ENCODE measurements at places on chromosomes 2 and 18.

GRCh38 chr2:172011812-172012575, 12.2 kb downstream of the METAP1D start:
- DNase-seq = no peak

- no peak for DNase-seq
These were observed 7.8 kb downstream of the ATG4B start for GRCh38 chr2:241645056-241645914.

GRCh38 chr18:59906203-59906602, 6.4 kb downstream of the PMAIP1 start:
- DNase-seq = no peak

DNA sequence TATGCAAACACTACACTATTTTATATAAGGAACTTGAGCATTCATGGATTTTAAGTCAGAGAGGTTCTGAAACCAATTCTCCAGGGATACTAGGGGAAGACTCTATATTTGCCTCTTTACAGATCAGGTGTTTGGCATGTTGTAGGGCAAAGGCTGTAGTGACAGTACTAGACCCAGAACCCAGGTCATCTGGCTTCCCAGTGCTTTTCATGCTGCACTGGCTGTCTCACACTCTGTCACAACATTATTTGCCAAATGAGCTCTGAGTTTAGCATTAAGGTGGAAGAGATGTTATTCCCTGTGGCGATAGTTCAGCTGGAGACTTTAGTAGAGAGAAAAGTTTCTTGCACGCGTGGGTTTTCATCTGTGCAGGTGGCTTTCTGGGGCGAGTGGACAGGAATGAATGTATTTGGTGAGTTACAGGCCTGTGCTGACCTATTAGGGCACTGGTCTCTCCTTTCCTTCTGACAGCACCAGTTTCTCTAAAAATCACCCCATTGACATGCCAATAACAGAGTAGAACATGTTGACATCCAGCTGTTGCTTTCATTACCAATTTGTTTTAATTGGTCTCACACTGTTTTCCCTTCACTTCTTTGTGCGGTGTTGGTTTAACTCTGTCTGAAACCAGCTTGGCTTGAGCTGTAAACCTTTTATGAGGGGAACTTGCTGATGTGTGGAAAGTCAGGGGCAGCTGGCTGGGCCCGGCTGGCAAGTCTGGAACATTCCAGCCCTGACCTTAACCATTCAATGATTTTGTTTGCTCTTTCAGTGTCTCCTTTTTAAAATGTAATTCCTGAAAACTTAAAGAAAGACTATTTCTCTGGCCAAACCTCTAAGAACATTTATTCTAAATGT, 643.0 kb upstream of the FAM98A start:
- no peak for DNase-seq

- DNase-seq = no peak
These were observed 232.8 kb downstream of the GRB14 start for GRCh38 chr2:164388511-164388910.

DNA sequence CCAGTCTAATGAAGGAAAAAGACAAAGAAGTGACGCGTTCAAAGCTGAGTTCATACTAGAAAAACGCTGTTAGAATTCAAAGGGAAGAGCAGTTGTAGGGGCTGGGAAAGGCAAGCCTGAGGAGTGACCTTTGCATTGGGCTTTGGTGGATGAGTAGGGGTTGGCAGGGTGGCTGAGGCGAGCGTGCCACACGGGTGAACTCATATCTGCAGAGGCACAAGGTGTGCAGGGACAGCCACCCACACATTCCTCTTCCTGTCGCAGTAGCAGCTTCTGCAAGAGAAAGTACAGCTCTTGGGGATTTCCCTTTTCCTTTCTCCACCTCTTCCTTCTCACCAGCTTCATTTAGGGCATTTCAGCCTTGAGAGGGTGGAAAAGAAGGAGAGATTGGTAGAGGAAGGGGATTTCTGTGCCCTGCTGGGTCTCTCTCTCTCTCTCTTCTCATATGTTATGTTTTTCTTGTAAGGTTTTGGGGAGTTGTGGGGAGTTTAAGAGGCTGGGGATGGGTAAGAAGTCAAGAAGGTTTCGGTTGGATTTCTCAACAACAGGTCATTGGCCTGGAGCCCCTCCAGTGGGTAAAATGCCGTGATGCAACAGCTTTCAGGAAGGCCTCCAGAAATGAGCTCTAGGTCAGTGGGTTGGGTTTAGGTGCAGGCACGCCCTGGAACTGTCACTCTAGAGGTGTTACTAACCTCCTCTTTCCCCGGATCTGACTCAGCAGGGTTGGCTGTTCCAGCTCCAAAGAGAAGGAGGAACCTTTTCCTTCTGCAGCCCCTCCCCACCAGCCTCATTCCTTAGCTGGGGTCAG, 40.1 kb downstream of the ODC1 start:
- no peak for DNase-seq

GRCh38 chr18:8800876-8801262, 95.5 kb downstream of the MTCL1 start:
- no peak for DNase-seq

GRCh38 chr18:10909724-10910123, 239.6 kb downstream of the PIEZO2 start:
- DNase-seq = no peak

DNA sequence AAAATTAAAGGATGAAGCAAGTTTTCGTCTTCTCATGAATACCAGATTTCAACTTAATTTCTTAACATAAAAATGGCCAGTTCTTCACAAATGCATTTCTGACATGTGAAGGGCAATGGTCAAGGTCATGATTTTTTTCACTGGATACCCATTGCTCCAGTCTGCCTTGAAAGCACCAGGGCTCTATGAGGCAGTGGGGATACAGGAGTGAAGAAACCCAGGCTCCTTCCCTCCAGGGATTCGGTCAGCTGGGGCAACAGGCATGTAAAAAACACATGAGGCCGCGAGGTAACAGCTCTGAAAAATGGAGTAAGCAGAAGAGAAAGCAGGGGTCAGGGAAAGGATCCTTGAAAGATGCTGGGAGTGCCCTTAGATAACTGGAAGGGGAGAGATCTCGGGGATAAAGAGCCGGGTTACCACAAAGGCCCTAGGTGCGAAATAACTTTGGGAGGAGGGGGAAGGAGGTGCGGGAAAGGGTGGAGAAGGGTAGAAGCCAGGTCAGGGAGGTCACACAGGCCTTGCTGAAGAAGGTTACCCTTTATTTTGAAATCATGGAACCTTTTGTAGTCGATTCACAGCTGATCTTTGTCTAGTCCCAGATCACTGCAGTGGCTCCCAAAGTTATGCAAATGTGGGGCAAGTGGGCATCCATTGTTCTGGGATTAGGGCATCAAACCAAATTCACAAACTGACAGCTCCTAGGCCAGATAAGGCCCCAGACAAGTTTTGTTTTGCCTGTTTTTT, 5.2 kb upstream of the SPRED2 start:
- no peak for DNase-seq

- DNase-seq = no peak
These were observed 157.2 kb downstream of the MIB1 start for GRCh38 chr18:21897811-21898210.

All from NK-92 treated with Interleukin-12 subunit alpha and Interleukin-12 subunit beta, amount 100 ng/mL, for 24 hours (cell line).